ENCODE measurements at places on chromosomes 4 and X. TPM values are rescaled to one million over a fixed set of nuclear protein-coding genes. Genes with fewer than 3 reads are reported as not detected.

GRCh38 chr4:177087499-177087898, 222.2 kb upstream of the NEIL3 start:
- no peak for DNase-seq

The STBD1 gene
- total RNA-seq = 21.8 TPM

DNA sequence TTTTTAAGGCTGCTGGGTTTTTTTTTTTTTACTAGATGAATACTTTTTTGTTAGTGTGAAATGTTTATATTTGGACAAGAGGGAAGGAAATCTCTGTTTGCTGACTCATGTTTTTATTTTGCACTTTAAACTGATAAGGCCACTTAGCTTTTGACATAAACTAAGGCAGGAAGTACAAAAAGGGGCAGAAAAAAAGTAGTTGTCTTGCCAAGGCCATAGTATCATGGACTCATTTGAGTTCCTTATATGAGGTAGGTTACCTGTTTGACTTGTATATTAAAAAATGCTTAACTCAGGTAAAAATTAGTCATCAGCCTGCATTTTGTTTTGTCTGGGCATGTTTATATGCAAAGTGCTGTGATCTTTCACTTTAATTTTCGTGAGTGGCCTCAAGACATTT, 26.0 kb downstream of the SMAD1 start:
- DNase-seq = no peak

DNA sequence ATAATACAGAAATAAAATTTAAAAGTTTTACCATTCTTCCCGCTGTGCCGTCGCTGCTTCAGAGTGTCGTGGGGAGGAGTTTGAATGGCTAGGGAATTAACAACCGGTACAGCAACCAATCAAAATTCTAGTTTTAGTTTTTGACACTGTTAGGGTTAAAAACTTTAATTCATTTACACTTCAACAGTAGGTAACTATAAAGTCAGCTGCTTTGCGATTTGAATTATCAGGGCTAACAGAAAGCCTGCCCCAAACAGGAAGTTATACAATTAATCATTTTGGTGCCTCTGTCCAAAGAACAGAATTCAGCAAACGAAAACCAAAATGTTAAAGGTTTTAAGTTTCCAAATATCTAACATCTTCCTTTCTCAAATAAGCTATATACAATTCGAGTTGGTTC, 2.3 kb downstream of the HNRNPD start:
- no peak for DNase-seq

- DNase-seq = peak; percentile 33
Observed at GRCh38 chrX:136209016-136209738, 42.0 kb downstream of the MAP7D3 start.

DNA sequence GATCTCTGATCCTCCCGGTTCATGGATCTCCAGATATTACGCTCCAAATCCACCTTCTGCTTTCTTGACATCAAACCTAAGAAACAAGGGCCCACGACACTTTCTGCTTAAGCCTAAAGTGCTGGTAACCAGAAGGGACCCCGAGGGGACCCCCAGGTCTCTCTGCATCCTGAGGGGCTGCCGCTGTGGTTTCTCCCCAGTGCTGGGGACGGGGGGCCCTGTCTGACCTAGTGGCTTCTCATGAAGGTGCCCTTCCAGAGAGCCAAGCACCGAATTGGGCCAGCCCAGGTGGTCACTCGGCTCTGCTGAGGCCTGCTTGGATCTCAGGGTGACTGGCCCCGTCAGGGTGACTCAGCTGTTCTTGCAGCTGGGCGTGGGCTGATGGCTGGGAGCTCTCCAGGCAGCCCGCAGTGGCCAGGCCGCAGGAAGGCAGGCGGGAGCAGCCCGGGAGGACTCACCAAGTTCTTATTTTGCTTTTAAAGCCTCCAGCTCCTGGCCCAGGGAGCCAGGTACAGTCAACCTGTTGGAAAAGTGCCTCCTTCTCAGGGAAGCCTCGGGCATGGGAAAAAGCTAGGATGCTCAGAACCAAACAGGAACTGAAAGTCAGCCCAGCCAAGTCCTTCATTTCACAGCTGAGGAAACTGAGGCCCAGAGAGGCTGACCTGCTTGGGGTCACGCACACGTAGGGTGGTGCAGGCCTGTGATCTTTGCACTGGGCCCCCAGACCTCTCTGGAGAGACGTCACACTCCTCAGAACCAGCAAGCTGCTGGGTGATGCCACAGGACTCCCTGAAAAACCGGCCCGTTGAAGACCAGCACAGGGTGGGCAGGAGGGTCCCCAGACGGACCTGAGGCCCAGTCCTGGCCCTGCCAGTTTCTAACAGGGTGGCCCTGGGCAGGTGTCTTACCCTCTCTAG, 16.7 kb downstream of the BLOC1S4 start:
- peak; percentile 21 for DNase-seq

The CENPI gene
- 1.9 TPM for total RNA-seq

GRCh38 chrX:2391869-2392606, 108.7 kb downstream of the DHRSX start:
- no peak for DNase-seq

The GABRA4 gene
- total RNA-seq = 0.03 TPM

The PAGE2B gene
- not detected for total RNA-seq

- no peak for DNase-seq
Observed at GRCh38 chrX:17826609-17827496, 34.2 kb downstream of the RAI2 start.

DNA sequence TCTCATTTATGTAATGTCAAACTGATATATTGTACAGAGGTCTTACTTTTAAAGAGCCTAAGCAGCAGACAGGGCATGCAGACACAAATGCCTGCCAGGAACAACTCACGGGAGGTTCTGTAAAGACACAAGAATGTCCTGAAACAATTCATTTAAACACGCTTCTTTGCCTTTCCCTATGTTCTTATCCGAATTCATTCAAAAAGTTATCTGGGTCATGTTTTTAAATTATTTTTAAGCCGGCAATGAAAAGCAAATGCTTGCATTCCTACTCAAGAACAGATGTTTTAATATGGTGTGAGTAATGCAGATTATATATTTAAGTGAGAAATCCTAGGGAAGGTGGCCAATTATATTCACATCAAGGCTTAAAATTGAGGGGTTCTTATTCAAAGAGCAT, 192.6 kb downstream of the PDGFC start:
- no peak for DNase-seq

Data from cardiac muscle cell (in vitro differentiated cells and primary cell).